Glutamatergic neuron (in vitro differentiated cells): ENCODE measurements at places on chromosomes 7 and 10. TPM values are rescaled to one million over a fixed set of nuclear protein-coding genes. Genes with fewer than 3 reads are reported as not detected.
A peak's percentile ranks its signal among the peaks of the same experiment; 100 is the strongest.

LAMB1 gene
- total RNA-seq: 326 TPM

ZNF503 gene
- 5.6 TPM for total RNA-seq

RADIL gene
- total RNA-seq: 31.3 TPM

GRCh38 chr7:147245274-147245673, 1128.7 kb downstream of the CNTNAP2 start:
- H3K4me1 ChIP-seq: no peaks in the 10 kb centered on the region
- H3K27me3 ChIP-seq: no peaks in the 10 kb centered on the region
- H3K27ac ChIP-seq: no peak overlapping the region
- no peak overlapping the region for H3K4me3 ChIP-seq

GRCh38 chr7:511476-512145, 8.0 kb downstream of the PDGFA start:
- peak; percentile 12 for DNase-seq
- H3K4me1 ChIP-seq: peaks cover 11% of the 10 kb centered on the region
- no peak overlapping the region for H3K4me3 ChIP-seq
- no peaks in the 10 kb centered on the region for H3K36me3 ChIP-seq
- H3K27ac ChIP-seq: no peak overlapping the region

GRCh38 chr10:65945061-65945460, 980.8 kb upstream of the LRRTM3 start:
- H3K4me3 ChIP-seq: no peak overlapping the region
- no peaks in the 10 kb centered on the region for H3K27me3 ChIP-seq
- no peak for DNase-seq
- no peak overlapping the region for H3K27ac ChIP-seq
- no peaks in the 10 kb centered on the region for H3K4me1 ChIP-seq
- no peaks in the 10 kb centered on the region for H3K36me3 ChIP-seq
